COR-L47 (cell line): ENCODE measurements at places on chromosomes 3 and 15.

- DNase-seq: no peak
These were observed 428.0 kb downstream of the RAP2B start for GRCh38 chr3:153590051-153590450.

- DNase-seq: peak; percentile 6
These were observed 240.8 kb downstream of the NR1D2 start for GRCh38 chr3:24185738-24186384.

DNA sequence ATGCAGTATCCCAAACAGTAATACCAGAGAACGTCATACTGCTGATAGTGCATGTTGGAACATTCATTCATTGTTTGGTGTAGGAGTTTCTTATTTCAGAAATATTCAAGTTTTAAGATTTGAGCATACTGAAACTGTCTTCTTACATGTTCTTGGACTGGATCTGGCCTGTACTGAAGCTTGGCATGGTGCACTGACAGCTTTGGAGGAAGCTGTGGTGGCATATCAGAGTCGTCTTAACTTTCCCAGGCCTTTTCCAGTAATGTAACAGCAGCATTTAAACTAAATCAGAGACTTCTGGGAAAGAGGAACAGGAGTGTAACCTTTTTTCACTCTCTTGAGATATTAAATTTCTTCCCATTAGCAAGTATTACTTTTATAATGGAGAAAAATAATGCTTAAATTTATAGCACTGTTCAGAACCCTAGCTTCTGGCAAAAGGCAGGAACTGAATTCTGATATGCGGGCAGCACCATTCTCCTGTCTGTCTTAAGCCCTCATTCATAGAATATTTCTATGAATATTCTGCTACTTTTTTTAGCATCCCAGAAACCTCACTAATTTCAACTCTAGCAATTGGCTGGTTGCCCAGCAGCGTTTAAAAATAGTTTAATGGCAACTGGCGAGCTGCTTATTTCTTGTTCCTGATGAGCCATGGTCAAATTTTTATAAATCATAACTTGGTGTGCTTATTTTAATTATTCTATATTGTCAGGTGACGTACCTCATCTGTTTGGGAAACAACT, 31.1 kb downstream of the DNAJC13 start:
- no peak for DNase-seq

DNA sequence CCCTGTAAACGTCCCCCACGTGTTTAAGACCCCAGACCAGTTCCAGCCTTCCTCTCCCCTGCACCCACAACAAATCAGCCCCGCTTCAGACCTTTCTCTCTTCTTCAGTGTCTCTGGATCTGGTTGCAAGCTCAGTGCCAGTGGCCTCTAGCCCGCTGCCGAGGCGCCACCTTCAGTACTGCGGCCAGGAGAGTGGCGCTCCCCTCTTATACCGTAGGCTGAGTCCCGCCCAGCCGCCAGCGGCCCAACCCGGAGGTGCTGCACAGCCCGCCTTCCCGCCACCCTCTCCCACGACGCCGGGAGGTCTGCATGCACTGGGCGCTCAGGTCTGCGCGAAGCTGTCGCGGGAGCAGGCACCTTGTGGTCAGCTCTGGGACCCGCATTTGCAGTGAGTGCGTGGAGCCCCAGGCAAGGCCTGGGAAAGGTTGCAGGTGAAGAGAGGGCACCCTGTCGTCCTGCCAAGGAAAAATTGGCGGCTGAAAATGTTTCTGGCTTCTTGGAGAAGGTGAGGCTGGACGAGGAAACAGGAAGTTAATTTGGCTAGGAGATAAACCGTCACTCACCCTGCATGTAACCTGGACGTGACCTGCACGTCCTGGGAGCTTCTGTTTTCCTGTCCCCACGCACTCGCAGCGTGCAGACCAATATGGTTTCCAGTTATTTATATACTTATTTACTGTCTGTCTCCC, at the start of gene C2CD4B:
C2CD4B (minus strand) TSS at position 182 of the 689 bp plus-strand sequence. CDS start 301 bp downstream, outside the sequence.
- DNase-seq: no peak

GRCh38 chr3:73459711-73460110, 165.0 kb downstream of the PDZRN3 start:
- DNase-seq: no peak

DNA sequence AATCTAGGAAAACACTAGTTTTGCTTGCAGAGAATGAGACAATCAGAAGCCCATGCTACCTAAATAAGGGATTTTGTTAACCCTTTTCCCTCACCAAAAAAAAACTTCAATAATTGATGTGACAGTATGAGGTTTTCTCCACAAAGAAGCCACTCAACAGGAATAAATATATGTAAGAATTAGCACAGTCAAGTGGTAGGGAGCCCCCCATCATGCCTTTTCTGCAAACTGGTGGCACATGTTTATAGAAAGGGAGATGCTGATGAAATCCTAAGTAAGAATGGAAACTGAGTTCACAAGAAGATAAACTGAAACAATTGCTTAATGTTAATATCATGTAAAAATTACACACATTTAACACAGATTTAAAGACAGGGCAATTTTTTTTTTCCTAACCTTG, 51.0 kb downstream of the PHC3 start:
- no peak for DNase-seq

GRCh38 chr15:31483053-31483985, 156.7 kb downstream of the KLF13 start:
- no peak for DNase-seq

DNA sequence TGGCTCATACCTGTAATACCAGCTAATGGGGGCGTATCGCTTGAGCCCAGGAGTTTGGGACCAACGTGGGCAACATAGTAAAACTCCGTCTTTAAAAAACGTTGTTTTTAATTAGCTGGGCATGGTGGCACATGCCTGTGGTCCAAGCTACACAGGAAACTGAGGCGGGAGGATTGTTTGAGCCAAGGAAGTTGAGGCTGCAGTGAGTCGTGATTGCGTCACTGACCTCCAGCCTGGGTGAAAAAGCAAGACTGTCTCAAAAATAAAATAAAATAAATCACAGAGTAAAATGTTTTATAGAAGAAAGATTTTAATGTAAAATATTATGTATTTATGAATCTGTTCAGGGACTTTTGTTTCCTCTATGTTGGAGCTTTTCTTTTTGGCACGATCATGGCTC, 15.3 kb upstream of the STRIT1 start:
- DNase-seq: no peak

DNA sequence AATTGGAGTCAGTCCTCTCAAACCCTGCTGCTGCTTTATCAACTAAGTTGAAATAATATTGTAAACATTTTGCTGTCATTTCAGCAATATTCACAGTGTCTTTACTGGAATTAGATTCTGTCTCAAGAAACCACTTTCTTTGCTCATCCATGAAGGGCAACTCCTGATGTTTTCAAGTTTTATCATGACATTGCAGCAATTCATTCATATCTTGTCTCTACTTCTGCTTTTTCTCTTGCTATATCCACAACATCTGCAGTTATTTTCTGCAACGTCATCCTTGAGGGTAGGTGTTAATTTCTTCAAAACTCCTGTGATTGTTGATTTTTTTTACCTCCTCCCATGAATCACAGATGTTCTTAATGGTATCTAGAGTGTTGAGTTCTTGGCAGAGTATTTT, 181.6 kb downstream of the EPHA6 start:
- no peak for DNase-seq

GRCh38 chr15:89138999-89139612, 50.9 kb downstream of the ABHD2 start:
- no peak for DNase-seq

DNA sequence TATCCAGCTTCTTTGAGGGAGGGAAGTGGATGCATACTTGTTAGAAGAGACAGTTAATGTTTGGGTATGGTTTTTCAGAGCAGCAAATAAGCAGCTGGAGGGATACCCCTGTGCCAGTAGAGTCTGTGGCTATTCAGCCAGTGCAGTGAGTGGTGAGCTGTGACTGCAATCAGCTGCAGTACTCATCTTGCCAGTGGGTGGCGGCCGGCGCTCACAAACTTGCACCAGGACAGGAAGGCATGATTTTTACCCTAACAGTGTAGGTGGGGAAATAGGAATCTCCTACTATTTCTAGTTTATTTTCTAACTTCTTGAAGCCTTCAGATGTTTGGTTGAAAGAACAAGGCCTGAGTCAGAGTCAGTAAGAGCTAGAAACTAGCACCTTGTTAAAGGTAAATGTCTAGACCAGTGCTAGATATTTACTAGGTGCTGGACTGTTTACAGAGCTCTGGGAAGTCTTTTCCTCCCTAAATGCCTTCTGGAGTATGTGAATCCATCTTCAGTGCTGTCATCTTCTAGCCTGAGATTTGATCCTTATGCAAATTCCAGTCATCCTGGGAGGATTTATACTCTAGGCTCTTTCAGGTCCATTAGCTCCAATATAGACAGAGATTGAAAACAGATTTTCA, 23.6 kb downstream of the TIMP4 start:
- no peak for DNase-seq
